B cell (primary cell): ENCODE measurements at places on chromosomes 7 and 10.

DNA sequence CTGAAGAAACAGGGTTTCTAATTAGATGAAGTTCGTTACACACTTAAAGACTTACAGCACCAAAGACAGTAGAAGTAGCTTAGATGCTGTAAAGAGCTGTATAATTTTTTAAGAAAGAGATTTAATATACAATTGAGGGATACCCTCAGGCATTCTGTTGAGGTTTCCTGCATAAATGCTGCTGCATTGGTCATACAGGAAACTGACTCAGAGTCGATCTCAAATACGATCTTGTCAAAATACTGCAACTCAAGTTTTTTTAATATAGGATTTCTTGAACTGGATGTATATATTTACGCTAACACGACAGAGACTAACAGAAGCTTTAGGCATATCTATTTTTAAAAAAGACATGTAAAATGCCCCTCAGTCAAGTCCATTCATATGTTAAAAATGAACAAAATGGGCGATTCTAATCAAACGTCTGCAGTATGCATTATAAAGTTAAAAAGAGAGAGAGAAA lies 2.4 kb upstream of the ARID5B start:
- peak; percentile 22 for DNase-seq

GRCh38 chr7:150367677-150368095 lies 936 bp upstream of the REPIN1 start:
- no peak for DNase-seq

DNA sequence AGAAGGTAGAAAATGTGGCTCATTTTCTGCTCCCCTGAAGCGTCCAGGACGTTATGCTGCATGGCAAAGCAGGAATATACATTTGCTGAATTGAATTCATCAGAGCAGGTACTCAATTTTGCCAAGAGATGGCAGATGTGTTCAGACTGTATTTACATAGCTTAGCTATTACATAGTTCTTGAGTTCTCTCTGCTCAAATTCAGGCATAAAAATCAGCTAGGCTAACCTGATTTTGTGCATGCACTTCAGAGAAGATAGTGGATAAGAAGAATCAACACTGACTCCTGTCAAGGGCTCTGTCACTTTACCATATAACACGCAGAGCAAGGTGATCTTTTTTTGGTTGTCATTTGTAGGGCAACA lies 209.2 kb upstream of the FAM3C start:
- no peak for DNase-seq

DNA sequence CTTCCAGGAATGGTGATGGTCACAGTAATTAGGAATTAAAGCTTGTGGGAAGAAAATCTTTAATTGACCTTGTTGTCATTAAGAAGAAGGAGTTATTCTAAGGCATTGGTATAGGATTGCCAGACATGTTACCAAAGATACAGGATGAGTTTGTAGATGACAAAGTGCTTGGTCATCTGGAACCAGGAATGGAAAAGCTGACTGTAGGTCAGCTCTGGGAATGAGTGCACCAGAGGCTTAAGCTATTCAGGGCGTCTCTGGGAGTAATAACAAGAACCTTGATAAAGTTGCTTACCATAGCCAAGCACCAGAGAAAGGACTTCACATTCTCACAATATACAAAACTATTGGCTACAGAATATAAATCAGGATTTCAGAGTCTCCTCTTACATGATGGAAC lies 89.0 kb downstream of the PHTF2 start:
- no peak for DNase-seq

DNA sequence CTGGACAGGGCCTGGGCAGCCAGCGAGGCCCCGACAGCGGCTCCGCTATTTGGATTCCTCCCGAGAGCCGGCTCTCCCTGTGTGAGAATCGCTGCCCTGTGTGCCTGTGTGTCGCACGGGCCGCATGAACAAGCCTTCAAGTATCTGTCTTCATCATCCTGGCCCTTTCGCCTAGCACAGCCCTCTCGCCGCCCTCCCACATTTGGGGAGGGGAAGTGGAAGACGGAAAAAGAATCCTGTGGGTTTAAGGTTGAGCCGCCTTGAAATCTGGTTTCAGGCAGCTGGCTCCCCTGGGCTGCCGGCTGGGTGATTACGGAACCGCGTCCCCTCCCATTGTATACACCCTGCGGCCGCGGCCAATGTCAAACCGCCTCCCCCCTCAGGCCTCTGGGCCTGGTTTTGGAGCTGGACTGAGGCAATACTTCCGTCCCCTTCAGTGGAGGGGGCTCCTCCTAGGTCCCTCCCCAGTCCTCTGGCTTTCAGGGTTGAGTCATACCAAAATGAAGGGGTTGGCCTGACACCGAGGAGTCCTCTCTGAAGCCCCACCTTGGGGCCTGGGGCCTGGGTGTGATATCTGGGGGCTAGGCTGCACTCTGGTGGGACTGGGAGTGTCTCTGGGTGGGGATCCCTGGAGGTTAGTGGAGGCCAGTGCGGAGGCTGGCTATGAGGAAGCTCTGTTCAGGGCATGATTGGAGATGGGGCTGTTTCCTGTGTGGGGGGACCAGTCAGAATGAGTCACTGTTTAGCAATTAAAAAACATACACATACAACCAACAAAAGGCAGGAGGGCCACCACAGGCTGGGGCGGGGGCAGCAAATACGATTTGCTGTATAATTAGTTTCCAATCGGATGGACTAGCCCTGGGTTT lies 1.7 kb downstream of the TRIM8 start:
- DNase-seq: peak; percentile 76

DNA sequence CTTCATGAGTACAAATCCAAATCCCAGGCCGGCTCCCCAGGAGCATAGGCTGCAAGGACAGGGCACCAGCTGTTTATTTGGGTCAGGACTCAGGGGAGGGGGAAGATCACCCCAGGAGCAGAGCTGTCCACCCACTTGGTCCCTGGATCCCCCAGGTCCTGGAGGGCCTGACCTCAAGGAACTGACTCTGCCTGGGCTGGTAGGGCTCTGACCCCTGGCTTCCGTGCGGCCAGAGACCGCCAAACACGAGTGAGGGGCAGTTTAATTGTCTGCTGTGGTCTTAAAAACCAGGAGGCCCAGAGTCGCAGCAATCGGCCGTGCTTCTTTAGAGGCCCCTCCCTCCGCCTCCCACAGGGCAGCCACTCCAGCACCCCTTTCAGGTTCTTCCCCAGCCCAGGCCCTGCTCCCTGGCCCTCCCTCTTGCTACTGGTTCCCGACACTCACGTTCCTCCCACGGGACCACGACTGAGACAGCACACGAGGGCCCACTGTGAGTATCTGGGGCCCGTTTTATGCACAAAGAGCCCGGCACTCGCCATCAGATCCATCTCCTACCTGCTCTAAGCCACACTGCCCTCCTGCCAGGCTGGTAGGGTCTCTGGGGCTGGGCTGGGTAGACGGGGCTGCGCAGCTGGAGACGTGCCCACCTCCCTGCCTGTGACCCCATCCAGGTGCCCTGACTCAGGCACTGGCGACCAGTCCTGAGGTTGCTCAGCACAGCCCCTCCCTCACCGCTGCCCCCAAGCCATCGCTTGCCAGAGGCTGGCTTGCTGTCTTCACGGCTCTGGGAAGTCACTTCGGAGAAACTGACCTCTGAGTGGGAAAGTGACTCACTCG lies 30.0 kb upstream of the CFAP46 start:
- no peak for DNase-seq

- DNase-seq: no peak
Measured at GRCh38 chr7:82156893-82157292, 286.7 kb downstream of the CACNA2D1 start.

- peak; percentile 87 for DNase-seq
Measured at GRCh38 chr7:135147899-135148721, at the start of gene TMEM140. Gene TMEM140 (plus strand): TSS chr7:135148072. CDS start chr7:135164442, 16,370 bp downstream.

GRCh38 chr7:150323682-150324372 lies 482 bp upstream of the ACTR3C start:
- peak; percentile 15 for DNase-seq

- no peak for DNase-seq
Measured at GRCh38 chr10:69745698-69746097, 56.0 kb upstream of the COL13A1 start.

DNA sequence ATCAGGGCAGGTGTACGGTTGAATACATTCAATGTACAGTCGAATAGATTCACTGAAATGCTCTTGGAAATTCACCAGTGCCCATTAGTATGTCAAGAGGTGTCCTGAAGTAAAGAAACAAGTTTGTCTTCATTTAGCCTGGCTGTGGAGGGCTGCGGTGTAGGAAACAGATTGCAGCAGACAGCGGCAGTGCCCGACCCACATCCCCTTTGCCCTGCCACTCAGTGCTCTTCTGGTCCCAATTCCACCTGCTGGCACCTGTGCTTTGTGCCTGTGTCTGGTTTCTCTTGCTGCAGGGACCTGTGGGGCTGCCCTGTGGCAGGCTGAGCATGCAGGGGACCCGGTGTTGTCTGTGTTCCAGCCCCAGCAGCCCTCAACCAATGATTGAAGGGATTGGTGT lies 183.7 kb downstream of the RPS24 start:
- DNase-seq: no peak

DNA sequence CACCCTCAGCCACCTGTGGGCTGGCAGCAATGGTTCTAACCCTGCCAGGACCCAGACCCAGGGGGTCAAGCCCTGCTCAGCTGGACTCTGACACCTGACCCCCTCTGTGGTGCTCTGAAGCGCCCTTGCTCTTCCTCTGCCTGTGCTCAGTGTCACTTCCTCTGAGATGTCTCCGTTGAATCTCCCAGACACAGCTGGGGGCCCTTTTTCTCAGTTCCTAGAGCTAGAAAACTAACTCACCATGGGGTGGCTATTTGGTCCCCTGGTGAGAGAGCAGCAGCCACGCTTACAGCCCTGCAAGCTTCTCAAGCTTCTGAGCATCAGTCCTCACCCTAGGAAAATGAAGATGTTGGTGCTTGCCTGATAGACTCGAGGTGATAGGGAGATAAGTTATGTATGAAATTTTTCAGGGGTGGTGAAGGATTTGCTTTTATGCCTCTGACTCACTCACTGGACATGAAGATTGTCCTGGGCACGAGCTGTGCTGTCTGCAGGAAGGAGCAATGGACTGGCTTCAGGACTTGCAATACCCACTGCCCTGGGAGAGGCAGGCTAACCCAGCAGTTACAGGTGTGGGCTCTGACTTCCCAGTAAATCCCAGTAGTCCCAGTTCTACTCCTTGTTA lies 29.6 kb downstream of the COL13A1 start:
- DNase-seq: no peak

GRCh38 chr10:47361293-47361692 lies 13.1 kb downstream of the RBP3 start:
- no peak for DNase-seq

- DNase-seq: no peak
Measured at GRCh38 chr7:33706186-33706585, 199.2 kb upstream of the BMPER start.

DNA sequence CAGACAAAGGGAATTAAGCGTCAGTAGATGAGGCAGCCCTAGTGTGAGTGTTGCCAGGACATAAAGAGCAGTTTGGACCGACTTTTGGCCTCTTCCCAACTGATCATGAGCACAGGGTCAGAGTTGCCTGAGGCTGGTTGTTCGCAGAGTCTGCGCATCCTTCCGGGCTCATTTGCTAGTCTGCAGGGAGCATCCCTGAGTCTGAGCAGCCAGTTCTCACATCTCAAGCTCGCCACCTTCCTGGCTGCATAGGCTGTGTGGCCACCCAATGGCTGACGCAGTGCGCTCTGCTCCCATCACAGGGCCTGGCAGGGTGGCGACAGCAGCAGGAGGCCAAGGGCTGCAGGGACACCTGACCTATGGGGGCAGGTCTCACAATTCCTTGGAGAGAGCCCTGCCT lies 5.0 kb downstream of the GAD2 start:
- no peak for DNase-seq

- no peak for DNase-seq
Measured at GRCh38 chr10:6171881-6172695, 30.6 kb upstream of the PFKFB3 start.

GRCh38 chr10:61623161-61623560 lies 39.6 kb upstream of the CABCOCO1 start:
- no peak for DNase-seq

DNA sequence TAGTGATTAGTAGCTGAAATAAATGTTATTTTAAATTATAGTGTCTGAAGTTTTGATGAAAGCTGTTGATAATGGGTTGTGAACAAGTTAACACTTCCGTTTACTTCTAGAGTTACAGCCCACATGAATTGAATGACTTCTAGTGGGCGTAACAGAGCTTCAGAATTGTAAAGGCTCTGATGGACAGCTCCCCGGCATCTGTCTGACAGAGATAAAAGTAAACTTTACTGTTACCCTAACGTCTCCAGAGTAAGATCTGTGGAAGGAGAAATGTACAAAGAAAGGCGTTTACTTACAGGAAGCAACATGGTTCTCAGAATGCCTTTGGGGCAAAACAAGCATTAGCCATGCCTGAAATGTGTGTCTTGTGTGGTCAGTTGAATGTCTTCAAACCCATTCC lies 124.4 kb downstream of the ADARB2 start:
- no peak for DNase-seq

GRCh38 chr10:85212526-85212925 lies 884.1 kb downstream of the CCSER2 start:
- DNase-seq: no peak

DNA sequence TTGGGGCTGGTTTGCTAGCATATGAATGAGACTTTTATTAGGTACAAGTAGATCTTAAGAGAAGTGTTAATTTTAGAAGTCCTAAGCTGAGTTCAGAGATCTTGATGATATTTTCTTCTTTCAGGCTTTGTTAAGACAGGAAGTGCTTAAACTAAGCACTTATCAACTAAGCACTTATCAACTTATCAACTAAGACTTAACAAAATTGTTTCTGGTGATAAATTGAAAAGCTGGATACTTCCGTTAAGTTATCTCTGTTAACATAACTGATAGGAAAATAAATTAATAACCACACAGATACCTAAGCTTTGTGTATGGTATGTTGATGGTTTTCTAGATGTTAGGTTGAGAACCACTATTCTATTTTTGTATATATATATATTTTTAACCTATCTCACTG lies 113.7 kb downstream of the PHTF2 start:
- DNase-seq: no peak

- DNase-seq: no peak
Measured at GRCh38 chr7:151843181-151843580, 33.7 kb downstream of the PRKAG2 start.

- DNase-seq: no peak
Measured at GRCh38 chr7:75968561-75969001, 25.8 kb downstream of the TMEM120A start.

DNA sequence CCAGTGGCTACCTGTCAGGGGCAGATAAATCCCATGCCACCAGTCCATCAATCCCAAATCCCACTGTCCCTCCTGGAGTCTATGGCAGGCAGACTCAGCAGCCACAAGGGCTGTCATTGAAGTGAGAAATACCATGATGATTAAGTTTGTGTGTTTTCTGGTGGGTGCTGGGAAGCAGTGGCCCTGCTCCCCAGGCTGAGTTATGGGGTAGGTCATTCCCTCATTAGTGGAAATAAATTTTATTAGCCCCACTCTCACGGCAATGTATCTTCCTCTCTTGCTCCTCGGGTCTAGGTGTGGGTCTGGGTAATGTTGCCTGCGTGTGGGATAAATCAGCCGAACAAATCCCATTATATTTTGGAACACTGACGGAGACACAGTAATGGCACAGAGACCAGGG lies 76.8 kb downstream of the PLXNA4 start:
- DNase-seq: no peak

GRCh38 chr7:83413831-83414230 lies 235.1 kb downstream of the SEMA3E start:
- no peak for DNase-seq
